M059J (cell line): ENCODE measurements at places on chromosomes 11 and 22. TPM values are rescaled to one million over a fixed set of nuclear protein-coding genes. Genes with fewer than 3 reads are reported as not detected.

The SCYL1 gene
- 59.7 and 96.5 TPM in 2 replicates for total RNA-seq

DNA sequence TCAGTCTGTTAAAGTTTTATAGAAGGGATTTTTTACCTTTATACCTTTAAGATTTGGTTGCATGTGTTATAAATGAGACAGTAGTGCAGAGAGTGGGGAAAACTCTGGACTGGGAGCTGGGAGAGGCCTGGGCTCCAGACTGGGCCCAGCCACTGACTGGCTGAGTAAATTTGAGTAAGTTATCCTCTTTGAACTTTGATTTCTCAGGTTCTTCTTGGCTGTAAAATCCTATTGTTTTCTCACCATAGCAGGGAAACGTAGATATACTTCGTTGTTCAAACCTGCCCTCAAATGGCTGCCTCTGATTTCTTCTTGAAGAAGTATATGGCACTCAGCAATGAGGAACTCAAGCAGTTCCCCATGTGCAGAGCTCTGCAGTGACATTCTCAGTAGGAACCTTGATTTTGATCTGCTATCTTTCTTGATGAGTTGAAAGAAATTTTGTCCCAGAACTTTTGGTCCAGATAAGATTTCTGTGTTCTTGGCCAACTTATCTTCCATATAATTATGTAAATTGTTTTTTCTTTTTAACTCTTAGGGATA is 8.8 kb downstream of the BMAL1 start:
- no peak for DNase-seq

The RIMBP3C gene
- total RNA-seq: 0.17 and 1.2 TPM in 2 replicates

- DNase-seq: no peak
Measured at GRCh38 chr11:91243051-91243450, 981.6 kb upstream of the FAT3 start.

DNA sequence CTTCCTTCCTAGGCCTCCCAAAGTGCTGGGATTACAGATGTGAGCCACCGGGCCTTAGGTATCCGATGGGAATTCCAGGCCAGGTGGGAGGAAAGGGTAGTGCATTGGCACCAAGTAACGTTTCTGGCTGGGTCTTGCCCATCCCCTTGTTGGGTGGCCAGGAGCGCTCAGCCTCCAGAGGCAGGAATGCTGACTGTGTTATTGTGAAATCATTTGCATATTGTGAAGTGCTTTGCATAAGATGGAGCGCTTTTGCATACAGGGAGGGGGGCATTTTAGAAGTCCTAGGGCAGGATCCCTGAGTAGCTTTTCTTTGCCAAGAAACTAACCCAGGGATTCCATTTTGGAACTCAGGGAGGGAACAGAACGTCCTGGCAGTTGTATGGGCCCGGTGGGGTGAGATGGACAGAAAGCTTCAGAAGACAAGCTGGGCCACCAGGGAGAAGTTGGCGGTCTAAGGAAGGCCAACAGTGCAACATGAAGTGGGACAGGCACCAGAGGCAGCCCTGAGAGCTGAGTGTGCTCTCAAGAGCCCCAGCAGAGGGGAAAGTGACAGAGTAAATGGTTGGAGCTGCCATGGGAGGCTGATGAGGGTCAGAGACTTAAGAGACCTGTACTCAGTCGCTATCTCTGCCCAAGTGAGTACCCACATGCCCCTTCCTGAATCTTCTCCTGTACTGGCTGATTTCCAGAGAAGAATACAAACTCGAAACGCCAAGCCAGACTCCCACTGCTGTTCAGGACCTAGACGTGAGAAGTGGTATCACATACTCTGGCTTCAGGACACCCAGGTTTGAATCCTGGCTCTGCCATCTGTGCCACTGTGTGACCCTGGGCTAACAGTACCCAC is 1.3 kb upstream of the SLC39A13 start:
- DNase-seq: no peak

DNA sequence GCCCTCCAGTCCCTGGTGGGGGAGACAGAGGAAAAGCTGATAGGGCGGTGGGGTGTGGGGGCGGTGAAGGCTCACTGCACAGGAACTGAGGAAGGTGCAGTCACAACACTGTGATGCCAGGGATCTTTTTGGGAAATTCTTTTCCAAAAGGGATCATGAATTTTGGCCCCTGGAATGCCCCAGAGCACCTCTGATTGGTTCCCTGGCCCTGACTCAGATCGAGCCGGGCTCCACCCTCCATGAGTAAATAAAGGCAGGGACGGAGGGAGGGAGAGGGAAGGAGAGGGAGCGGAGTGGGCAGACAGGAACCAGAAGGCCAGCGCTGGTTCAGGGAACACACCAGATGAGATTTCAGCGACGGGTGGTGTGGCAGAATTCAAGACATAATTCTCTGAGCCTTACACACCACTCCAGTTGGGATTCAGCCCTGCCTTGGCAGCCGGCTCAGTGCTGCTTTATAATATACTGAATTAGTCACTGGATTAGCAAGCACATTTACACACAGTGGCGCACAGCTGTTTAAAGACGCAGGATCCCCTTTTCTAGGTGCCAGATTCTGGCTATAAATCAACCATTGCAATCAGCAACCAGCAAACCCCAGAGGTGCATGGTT is 80.3 kb downstream of the ETS1 start:
- peak; percentile 95 for DNase-seq

- DNase-seq: peak; percentile 69
Measured at GRCh38 chr11:14445542-14446530, 53.8 kb downstream of the COPB1 start.

The CASP5 gene
- total RNA-seq: not detected in 2 replicates

DNA sequence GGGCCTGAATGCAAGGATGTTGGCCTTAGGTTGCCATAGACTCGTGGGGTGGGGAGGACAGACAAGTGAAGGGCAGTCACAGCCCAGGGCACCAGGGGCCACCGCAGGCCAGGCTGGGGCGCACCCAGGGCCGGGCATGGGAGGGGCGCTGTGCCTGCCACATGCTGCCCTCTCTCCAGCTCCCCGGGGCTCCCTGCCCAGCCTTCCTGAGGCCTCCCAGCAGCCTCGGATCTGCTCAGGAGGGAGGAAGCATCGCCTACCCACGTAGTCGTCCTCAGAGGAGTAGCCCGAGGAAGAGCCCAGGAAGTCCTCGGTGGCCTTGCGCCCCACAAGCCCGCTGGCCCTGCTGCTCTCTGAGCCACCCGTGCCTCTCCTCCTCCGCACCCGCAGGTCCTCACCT is 5.2 kb downstream of the SUN2 start:
- no peak for DNase-seq

The TIMP3 gene
- 45.9 and 62.1 TPM in 2 replicates for total RNA-seq

GRCh38 chr11:1560002-1560648 is 11.9 kb downstream of the DUSP8 start:
- no peak for DNase-seq

The TRAF6 gene
- 3.2 and 8.4 TPM in 2 replicates for total RNA-seq

- no peak for DNase-seq
Measured at GRCh38 chr11:7673724-7674434, 579 bp upstream of the CYB5R2 start.

DNA sequence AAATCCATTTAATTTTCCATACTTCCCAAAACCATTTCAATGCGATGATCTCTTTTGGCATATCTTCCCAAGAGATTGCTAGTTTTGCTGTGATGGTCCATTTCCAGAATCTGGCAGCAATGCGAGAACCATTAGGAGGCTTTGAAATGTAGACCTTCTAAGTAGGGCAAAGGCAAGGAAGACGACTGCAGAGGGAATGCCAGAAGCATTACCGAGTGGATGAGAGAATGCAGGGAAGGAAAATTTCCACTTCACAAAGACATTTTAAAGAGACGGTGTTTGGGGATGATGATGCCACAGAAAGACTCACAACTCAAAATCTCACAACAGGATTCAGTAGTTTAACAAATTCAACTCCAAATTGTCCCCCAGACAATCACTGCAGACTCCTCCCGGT is 471 bp upstream of the CEP126 start:
- DNase-seq: peak; percentile 36
